NCI-H187 (cell line): ENCODE measurements at places on chromosomes 4 and X.

DNA sequence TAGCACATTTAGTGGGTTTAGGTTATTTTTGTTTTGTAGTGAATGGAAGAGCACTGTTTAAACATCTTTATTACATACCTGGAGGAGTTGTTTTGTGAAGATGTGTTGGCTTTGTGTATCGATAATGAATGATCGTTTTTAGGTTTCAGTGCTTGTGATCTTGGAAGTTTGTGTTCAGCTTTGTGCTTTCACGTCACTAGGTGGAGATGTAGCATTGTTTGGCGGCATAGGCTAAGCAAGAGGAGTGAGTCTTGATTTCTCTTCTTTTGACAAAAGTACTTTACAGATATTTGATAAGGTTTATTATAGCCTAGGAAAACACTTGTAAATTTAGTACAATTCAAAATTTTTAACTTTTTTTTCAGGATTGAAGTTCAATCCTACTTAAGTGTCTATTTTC is 50.4 kb downstream of the PDK3 start:
- DNase-seq, result no peak

GRCh38 chrX:103170216-103170615 is 44.7 kb upstream of the BEX4 start:
- DNase-seq, result no peak

- DNase-seq, result no peak
Measured at GRCh38 chrX:26848511-26848910, 614.6 kb downstream of the PPP4R3C start.

GRCh38 chr4:127414951-127415606 is 217.7 kb upstream of the INTU start:
- DNase-seq, result no peak

DNA sequence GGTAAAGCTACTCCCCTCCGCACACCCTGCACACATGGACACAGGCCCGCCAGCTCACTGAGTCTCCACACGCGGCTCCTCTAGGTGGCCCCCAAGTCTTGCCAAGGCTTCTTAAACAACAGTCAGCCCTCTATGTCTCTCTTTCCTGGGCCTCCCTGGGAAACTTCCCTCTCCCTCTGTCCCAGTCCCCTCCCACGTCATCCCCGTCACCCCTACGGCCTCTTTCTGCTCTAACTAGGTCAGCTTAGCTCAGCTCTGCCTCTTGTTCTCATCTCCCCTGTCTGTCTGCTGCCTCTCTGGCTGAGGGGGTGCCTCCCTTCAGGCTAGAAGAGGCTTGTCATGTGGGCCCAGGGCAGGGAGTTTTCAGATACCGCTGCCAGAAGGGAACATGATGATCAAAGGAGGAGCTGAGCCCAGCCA is 38.8 kb downstream of the SEPTIN6 start:
- DNase-seq, result no peak

DNA sequence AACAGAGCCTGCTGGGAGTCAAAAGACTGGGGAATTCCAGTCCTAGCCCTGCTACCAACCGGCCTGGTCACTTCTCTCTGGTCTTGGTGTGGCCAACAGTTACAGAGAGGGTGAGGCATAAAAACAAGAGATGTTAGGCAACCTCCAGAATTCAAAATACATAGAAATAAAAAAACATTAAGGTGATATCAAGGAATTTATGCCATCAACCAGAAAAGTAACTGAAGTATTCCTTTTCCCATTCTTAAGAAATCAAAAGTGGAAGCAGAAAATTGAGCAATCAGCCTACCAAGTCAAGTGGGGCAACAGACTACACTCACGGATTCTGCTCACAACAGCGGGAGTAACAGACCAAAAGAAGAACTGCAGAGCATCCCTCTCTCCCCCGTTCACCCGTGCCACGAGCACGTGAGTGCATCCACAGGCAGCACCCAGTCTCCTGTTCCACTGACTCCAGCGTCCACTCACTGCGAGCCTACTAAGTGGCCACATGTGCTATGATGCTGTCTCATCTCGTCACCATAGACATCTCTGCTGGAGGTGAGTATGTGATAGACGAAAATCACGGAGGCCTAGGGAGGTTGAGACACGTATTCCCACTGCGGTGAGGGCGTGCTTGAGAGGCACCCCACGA is 29.3 kb downstream of the AFAP1 start:
- no peak for DNase-seq

DNA sequence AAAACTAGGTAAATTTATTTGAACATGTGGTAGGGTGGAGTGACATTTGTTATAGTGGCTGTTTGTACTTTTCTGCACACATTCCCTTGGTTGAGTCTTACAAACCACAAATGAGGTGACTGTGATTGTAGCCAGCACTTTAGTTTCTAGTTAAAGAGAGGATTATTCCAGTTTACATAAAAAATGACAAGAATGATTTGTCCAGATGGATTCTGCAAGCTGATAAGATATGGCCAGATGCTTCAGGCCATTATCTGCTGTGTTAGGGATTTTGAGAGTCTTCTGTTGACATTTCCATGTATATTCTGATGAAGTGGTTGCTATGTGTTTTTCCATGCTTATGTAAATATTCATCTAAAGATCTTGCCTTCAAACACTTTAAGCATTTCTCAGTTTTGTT is 31.0 kb upstream of the PDE5A start:
- DNase-seq, result no peak

DNA sequence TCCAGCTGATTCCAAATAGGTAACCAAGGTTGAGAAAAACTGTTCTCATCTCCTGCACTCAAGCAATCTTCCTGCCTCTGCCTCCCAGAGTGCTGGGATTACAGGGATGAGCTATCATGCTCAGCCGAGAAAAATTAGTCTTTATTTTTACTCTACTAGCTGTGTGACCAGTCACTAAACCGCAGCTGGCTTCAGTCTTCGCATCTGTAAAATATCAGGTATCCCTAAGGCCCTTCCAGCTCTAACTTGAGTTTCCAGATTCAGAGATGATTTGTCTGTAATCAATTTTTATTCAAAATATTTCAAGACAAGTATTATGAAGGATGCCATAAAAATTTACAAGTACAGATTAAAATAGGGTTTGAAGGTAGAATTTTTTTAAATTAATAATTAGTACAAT is 3.5 kb downstream of the ADH6 start:
- no peak for DNase-seq

- no peak for DNase-seq
Measured at GRCh38 chr4:675036-675882, 917 bp downstream of the MYL5 start.

GRCh38 chr4:140355288-140355687 is 18.2 kb upstream of the SCOC start:
- DNase-seq, result no peak

GRCh38 chr4:13126976-13127910 is 356.9 kb downstream of the RAB28 start:
- no peak for DNase-seq

DNA sequence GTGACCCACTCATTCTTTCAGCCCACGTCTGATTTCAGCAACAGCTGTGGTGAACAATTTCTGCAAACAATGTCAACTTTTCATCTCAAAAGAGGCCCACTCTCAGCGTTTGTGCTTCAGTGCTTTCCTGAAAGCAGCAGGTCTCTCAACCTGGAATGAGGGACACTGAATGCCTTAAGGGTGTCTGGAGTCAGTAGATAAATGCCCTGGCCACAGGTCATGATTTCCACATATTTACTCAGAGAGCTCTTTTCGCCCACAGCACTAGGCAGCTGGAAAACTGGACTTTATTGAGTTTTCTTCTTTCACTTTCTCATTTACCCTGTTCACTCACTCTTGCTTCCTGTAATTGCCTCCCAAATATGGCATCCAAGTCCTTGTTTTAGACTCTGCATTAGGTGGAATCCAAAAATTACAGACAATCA is 52.8 kb downstream of the NPFFR2 start:
- DNase-seq, result no peak

DNA sequence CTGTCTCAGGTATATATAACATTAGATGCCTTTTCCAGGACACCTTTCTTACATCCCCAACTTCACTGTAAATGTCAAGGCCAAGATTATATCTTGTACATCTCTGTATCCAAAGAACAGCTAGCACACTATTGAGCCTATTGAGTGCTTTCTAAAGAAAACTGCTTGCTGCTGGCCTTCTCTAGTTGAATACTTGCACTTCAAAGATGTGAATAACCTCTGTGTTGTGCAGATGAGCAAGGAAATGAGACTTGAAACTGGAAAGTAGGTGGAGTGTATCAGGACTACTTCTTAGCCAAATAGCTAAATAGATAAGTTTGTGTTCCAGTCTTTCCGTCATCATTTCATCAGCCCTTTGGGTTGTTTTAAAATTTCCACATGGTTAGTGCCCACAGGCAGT is 704.4 kb upstream of the AMOT start:
- no peak for DNase-seq
